ENCODE measurements at places on chromosomes 2 and 18. TPM values are rescaled to one million over a fixed set of nuclear protein-coding genes. Genes with fewer than 3 reads are reported as not detected.

Gene FZD7
- 1.0 TPM for total RNA-seq

Gene ERICH2
- not detected for total RNA-seq

Gene GAREM2
- 10.4 TPM for total RNA-seq

Gene NPAS2
- 20.9 TPM for total RNA-seq

Gene SERPINE2
- total RNA-seq, result 46.0 TPM

Gene EFR3B
- total RNA-seq, result 0.43 TPM

Gene PSTPIP2
- 8.3 TPM for total RNA-seq

Gene CHPF
- 16.7 TPM for total RNA-seq

Gene LYPD1
- not detected for total RNA-seq

Gene KCNE4
- not detected for total RNA-seq

GRCh38 chr2:17644997-17645720 is 104.7 kb downstream of the VSNL1 start:
- DNase-seq, result no peak

GRCh38 chr2:15677141-15677843 is 85.6 kb downstream of the DDX1 start:
- DNase-seq, result no peak

- DNase-seq, result no peak
Measured at GRCh38 chr2:208315081-208315788, 49.2 kb downstream of the PIKFYVE start.

DNA sequence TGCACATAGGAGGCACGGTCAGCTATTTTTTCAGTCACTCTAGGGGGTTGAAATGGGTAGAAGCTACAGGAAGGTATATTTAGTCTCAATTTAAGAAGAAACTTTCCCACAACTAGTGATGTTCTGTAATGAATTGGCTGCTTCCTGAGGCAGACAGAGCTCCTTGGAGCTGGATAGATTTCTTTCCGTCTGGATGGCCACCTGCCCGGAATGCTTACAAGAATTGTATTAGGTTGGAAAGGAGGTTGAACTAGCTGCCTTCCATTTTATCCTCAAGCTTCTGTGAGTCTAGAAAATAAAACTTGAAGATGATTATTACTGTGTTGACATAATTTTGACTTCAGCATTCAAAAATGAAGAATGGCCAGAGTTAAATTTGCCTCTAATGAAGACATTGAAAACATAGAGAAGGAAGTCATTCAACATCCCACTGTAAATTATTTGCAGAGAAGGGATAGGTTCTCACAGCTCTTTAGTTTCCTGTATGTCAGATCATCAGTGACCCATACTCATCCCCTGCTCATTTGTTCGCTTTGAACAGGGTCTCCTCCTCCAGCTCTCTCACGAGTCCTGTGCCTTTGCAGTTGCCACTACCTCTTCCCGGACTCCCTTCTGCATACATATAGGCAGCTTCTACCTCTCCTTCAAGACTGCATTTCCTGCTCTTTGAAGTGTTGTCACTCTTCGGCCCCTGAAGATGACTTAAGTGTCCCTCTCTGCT is 88.8 kb downstream of the CRIM1 start:
- DNase-seq, result no peak

- DNase-seq, result no peak
Measured at GRCh38 chr2:114789989-114790388, 347.5 kb downstream of the DPP10 start.

GRCh38 chr18:69220529-69220928 is 180.2 kb upstream of the DOK6 start:
- no peak for DNase-seq

GRCh38 chr18:47436871-47437270 is 185.4 kb upstream of the SKOR2 start:
- DNase-seq, result no peak

DNA sequence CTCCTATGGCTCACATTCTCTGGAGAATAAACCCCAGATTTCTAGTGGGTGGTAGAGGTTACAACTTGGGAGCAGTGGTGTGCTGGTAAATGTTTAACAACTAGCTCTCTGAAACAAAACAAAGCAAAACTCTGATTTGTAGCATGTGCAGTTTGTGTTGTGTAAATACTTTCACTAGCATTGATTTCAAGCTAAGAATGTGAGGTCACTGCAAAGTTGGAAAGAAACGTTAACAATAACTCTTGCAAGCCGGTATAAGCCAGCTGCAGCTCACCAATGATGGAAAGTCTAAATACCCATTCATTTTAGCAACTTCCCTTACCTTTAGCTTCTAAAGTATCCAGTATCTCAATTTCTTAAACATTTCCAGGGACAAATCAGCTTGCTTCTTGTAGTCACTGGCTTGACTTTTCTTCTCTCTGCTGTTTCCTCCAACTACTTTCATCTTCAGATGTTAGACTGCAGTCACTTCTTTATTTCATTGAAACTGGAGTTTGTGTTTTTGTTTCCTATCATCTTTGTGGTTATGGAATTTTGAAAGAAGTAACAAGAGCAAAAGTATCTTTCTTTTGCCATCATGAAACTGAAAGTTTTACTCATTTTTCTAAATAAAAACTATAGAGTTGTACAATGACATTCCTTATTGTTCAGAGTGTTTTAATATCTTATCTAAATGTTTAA is 140.2 kb downstream of the PLCL1 start:
- DNase-seq, result no peak

DNA sequence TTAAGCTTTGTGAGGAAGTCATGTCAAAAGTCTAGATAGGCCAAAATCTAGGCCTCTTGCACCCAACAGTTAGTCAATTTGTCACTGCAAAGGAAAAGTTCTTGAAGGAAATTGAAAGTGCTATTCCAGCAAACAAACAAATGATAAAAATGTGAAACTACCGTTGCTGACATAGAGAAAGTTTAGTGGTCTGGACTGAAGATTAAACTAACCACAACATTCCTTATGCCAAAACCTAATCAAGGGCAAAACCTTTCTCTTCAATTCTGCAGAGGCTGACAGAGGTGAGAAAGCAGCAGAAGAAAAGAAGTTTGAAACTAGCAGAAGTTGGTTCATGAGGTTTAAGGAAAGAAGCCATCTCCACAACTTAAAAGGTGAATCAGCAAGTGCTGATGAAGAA is 44.0 kb upstream of the LRRTM4 start:
- no peak for DNase-seq

DNA sequence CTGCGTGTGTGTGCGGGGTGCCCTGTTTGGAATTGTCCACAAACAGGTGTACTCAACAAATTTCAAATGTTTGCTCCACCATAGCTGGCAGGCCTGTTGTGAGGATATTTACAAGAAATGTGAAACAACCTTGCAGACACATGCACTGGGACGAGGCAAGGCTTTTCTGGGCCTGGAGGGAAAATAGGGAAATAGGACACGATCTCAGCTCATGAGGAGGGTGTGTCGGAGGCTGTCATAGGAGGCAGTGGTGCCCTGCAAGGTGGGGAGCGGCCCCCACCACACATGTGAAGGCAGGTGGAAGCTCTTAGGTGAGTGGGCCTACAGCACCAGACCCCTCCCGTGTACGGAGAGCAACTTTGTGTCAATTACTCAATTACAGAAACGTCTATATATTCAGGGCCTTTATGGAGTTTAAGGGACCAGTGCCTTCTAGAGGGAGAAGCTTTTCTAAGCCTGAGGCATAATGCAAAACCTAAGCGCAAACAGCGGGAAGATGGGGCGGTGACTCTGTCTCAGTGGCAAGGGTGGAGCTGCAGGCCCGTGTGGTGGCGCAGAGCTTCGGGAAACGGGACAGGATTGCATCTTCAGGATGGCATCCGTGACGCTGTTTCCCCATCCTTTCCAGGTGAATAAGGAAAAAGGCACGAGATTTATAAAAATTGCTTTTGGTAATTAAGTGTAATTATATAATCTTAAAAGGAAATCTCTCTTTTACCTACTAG is 48.0 kb downstream of the RNF144A start:
- no peak for DNase-seq

- no peak for DNase-seq
Measured at GRCh38 chr2:50108245-50108644, 923.7 kb downstream of the NRXN1 start.

DNA sequence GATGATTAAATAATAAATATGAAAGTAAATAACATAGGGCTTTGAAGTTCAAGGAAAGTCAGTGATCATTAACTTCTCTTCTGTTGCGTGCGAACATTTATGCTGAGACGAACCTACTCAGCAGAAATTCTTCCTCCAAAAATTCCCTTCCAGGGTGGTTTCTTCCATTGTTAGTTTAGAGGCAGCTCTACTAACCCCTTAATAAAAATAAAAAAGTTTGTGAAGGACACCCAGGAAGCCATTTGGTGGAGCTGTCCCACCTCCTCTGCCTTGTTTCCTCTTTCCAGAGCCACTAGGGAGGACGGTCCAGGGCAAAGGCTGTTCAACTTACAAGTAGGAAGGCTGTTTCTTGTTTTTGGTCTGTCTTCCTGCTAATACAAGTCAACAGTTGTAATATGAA is 2.1 kb upstream of the SMAD2 start:
- no peak for DNase-seq

DNA sequence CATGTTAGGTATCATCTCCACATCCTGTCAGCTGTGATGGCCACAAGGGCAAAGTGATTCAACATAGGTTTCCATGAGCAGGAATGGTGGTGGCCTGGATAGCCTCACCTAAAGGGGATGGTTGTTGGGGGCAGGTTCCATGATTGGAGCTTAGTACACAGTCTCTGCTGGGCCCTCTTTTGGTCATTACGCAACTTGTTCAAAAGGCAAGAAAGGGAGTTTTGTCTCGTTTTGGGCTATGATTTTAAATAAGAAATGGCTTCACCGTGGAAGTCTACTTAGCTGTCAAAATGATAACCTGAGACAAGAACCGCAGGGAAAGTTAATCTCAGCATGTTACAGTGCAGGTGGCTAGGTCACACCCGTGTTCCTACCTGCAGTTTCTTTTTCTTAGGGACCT is 13.1 kb upstream of the MC4R start:
- no peak for DNase-seq

DNA sequence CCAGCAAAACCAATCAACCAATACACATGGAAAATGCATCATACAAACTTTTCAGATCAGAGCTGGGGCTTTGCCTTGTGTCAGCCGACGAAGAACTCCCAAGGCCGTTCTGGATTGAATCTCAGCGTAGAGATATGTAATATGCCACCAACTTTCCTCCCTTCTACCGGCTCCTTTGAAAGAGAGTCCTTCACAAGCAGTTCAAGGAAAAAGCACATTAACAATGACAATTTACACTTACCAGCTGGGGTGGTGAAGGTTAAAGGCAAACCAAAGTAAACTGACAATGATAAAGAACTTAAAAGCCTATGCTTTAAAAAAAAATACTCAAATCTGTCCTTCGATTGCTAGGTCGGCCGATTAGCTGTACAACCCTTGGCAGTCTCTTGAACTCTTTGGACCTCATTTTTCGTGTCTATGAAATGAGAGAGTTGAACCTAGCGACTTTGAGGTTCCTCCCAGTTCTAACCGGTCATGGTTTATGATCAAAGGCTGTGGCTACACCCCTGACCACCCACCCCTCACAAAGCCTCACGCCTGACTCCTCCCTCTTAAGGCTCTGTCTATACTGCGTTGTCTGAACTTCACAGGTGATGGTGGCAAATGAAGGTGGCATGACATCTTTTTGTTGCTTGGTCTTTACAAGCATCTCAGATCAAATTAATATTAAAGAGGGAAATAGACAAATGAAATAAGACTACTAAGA is 46.2 kb downstream of the BCL2 start:
- no peak for DNase-seq

GRCh38 chr18:13888191-13888716 is 27.1 kb downstream of the MC2R start:
- no peak for DNase-seq

- DNase-seq, result no peak
Measured at GRCh38 chr18:35939138-35939537, 33.3 kb upstream of the RMP24 start.

DNA sequence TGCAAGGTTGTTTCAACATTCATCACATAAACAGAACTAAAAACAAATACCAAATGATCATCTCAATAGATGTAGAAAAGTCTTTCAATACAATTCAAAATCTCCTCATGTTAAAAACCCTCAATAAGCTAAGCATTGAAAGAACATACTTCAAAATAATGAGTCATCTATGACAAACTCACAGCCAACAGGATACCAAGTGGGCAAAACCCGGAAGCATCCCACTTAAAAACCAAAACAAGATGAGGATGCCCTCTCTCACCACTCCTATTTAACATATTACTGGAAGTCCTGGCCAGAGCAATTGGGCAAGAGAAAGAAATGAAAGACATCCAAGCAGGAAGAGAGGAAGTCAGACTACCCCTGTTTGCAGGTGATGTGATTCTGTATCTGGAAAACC is 992.2 kb upstream of the PIK3C3 start:
- no peak for DNase-seq

- no peak for DNase-seq
Measured at GRCh38 chr2:205682239-205682970, at the start of gene NRP2. NRP2 (plus strand) TSS chr2:205682501; CDS start chr2:205683291, 790 bp downstream.

DNA sequence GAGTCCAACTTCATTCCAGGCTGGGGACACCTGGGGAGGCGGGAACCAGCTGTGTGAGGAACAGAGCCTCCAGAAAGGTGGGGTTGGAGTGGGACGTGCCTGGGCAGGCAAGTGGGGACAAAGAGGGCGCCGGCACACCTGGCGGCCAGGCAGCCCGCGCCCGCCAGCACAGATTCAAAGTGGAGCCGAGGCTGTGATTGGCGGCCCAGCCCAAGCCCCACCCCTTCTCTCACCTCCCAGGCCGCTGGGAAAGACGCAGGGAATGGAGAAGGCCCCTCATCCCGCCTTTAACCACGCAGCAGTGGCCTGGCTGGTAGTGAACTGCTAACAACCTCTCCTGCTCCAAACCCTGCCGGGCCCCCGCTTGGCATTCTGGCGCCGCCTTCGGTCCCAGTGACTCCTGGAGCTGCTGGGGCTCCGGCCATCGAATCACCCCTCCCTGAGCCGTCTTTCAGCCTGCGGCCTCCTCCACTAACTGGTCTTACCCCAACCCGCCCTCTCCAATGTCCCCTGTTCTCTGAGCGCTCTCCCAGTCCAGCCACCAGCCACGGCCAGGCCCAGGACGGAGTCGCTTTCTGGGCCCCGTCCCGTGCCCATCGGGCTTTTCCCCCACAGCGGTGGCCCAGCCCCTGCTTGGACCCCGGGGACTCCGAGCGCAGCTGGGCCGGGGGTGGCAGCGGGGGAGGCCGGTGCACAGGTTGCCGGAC is 27.9 kb upstream of the PTMA start:
- no peak for DNase-seq

DNA sequence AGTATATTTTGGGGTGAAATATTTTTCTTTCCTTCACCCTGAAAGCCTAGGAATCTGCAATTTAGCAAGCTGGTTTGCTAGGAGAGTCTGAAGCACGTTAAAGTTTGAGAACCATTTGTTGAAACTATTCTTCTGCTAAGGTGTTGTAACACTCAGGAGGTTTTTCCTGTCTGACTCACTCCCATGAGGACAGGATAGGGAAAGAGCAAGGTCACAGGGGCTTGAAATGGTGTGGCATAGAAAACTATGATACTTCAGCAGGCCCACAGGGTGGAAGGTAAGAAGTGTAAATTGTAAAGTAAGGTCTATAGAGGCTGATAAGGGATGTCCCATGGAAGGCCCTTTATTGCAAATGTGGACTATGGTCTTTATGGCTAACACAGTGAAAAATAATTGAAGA is 177.7 kb upstream of the ZC3H15 start:
- DNase-seq, result no peak
